ENCODE measurements at places on chromosomes 16 and 17. TPM values are rescaled to one million over a fixed set of nuclear protein-coding genes. Genes with fewer than 3 reads are reported as not detected.

CDRT15L2 gene
- not detected for total RNA-seq

TP53TG3E gene
- not detected for total RNA-seq

FAM20A gene
- 25.1 TPM for total RNA-seq

RND2 gene
- total RNA-seq, result 0.29 TPM

EME1 gene
- 10.9 TPM for total RNA-seq
